Stimulated activated naive CD8-positive, alpha-beta T cell treated with anti-CD3 and anti-CD28 coated beads, Interleukin-15, Interleukin-2, amounts not matched to agents 100 U/mL and 50 U/mL, for 24 hours (primary cell): ENCODE measurements at places on chromosomes 1 and 21.
A peak's percentile ranks its signal among the peaks of the same experiment; 100 is the strongest.

- no peak for DNase-seq
Observed at GRCh38 chr21:41429305-41429704, 3.3 kb downstream of the MX1 start.

- peak; percentile 89 for DNase-seq
Observed at GRCh38 chr1:160830321-160831153, 32.1 kb downstream of the CD244 start.

DNA sequence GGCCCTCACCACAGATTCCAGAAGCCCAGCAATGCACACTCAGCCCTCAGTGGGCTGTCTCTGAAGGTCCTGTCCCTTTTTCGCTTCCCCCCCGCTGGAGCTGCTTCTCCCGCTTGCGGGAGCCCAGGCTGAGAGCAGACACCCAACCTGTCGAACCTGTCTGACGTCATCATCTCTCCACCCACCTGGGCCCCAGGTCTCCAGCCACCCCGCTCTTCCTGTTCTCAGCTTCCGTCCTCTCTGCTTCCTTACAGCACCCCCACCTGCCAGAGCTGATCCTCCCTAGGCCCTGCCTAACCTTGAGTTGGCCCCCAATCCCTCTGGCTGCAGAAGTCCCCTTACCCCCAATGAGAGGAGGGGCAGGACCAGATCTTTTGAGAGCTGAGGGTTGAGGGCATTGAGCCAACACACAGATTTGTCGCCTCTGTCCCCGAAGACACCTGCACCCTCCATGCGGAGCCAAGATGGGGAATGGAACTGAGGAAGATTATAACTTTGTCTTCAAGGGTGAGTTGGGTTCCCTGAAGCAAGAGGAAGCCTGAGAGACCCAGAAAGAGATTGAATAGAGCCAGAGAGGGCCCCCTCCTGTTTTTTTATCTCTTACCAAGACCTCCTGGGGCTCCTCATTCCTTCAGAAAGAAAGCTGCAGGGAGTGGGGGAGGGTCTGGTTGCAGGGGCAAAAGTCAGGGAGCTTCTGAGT, at the start of gene RAB25:
Gene RAB25, plus strand, starts transcription at position 224 of the 700 bp plus-strand sequence. Its CDS starts 241 bp downstream, at position 465.
- DNase-seq = no peak

- DNase-seq = no peak
Observed at GRCh38 chr1:14977338-14977931, 176.1 kb upstream of the TMEM51 start.

DNA sequence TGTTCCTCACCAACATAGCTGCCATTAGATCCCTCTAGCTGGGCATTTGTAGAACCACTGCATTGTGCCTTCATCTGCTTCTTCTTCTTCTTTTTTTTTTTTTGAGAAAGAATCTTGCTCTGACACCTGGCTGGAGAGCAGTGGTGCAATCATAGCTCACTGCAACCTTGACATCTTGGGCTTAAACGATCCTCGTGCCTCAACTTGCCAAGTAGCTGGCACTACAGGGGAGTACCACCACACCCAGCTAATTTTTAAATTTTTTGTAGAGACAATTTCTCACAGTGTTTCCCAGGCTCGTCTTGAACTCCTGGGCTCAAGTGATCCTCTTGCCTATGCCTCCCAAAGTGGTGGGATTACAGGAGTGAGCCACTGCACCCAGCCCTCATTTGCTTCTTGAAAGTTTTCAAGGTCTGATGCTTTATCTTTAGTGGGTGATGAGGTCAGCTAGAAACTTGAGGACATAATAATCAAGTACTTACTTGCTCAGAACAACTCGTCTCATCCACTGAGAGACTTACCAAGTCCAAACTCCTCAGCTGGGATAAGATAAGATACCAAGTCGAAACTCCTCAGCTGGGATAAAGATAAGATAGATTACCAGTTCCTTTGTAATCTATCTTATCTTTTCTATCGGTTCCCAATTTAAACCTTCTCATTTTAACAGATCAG, 71.5 kb downstream of the MACF1 start:
- no peak for DNase-seq

GRCh38 chr1:240404286-240404685, 207.7 kb downstream of the GREM2 start:
- no peak for DNase-seq

DNA sequence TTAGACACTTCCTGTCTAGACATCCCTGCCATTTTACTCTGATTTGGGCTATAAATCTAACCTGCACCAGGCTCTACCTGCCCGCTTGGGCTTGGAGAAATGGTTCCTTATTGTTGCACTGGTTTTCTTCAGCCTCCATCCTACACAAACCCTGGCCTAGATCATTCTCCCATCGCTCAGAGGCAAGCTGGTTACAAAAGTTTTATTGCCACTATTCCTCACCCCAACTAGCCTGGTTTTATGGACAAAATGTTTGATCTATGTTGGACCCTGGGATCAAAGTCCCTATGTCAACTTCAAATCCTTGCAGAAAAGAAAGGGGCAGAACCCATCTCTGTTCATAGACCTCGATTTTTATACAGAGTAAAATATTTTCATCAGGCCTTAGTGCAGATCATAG, 31.5 kb upstream of the MTF2 start:
- no peak for DNase-seq

DNA sequence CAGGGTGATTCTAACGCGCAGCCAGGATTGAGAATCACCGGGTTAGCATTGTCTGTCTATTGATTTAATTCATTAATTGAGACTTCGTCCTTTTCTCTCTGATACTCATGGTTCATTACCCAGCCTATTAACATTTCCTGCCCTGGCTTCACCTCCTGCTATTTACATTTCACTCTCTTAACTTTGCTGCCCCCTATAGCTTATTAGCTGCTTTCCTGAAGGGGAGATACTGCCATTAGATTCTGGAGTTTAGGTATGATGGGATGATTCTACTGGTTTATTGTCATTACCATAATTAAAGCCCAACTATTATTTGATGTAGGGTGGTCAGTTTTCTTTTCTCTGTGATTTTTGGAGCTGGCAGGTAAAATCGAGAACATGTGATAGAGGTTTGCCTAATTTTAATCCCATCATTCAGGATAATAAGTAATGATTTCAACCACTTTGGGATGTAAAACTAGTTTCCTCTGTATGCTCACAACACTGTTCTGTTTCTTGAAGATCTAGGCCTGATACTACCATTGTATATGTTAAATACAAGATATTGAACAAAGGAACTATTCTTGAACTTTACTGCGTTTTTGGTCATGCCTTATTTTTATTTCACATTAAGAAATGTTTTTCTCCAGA, 6.4 kb downstream of the PPP2R5A start:
- DNase-seq = no peak

GRCh38 chr1:175604039-175604941, 139.1 kb downstream of the TNR start:
- no peak for DNase-seq

- DNase-seq = peak; percentile 44
Observed at GRCh38 chr1:161258439-161259344, at the start of gene PCP4L1. TSS of gene PCP4L1 (plus strand) at chr1:161258745. CDS start at chr1:161258975, 230 bp downstream.

- no peak for DNase-seq
Observed at GRCh38 chr1:242641461-242641860, 117.0 kb upstream of the PLD5 start.

- no peak for DNase-seq
Observed at GRCh38 chr1:61004262-61005003, 77.9 kb upstream of the NFIA start.

DNA sequence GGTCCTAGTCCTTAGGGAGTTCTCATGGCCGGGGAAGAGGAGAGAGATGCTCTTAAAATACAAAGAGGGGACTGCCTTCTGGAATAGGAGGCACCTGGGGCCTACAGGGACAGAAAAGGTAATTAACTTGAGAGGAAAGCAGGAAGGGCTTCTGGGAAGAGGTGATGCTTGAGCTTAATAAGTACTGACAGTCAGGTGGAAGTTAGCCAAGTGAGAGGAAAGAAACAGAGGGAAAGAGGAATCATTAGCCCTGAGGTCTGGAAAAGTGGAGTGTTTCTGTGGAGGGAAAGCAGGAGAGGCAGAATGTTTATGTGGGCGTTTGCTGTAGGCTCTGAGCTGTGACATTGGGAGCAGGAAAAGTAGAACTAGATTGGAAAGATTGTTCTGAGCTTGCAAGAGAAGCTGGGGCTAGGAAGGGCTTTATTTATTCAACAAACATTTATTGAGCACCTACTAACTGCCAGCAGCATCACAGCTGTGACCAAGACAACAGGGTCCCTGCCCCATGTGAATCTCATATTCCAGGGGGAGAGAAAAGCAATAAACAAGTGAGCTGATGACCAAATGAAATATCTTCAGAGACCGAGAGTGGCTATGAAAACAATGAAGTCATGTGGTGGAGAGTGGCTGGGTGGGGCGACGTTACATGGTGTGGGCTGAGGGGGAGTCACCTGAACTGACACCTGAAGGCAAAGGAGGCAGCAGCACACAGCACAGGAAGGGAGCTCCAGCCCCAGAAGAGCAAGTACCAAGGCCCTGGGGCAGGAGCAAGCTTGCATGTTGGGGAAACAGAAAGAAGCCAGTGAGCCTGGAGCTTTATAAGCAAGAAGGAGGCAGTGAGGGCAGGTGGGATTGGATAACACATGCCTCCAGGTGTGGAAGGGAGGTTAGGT, 4.4 kb upstream of the FNDC5 start:
- DNase-seq = no peak

DNA sequence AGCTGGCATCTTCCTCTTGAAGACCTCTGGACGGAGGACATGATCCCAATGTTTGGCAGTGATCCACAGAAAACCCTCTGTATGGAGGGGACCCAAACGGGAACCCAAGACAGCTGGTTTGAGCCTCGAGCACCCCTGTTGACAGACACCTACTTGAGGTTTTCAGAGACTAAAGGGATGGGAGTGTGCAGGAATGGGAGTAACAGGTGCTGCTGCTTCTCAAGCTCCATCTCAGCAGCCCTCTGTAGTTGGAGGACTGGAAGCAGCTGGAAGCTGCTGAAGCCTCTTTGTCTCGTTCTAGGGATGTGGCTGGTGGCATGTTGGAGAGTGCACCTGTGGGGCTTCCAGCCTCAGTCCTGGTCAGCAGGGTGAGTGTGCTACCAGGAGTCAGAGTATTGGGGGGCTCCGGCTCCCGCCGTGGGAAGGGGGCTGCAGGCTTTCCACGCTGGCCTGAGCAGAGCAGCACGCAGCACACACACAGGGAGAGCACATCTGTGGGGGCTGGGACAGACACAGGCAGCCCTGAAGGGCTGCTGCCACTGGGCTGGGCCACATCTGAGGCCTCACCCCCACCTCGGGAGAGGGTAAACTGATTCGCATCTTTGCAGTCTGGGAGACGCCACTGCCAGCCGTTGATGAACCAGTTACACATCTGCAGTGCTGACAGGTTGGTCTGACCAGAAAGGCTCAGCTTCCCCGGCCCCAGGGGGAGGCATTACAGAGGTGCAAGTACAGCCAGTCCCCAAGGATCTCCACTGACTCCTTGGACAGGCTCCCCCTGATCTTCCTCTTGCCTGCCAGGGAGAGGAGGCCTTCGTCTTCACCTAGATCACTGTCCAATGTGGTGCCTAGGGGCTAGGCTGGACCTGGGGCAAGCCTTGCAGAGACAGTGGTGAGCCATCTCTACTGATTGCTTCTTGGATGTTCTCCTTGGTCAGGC, 56.6 kb downstream of the ADSS2 start:
- no peak for DNase-seq

DNA sequence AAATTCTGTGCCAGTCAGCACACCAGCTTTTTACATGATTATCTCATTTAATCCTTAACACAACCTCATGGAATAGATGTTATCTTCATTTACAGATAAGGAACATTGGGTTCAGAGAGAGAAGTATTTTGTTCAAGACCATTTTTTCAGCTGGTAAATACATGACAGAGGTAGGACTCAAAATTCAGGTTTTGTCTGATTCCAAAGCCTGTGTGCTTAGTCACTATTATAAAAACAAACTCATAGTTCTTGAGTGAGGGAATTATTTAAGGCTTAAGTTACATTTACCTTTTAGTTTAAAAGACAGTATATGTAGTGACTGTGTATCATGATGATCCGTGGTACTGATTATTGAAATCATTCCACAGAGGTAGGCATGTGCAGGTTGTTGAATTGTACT, 125.2 kb downstream of the MAGI3 start:
- DNase-seq = no peak

DNA sequence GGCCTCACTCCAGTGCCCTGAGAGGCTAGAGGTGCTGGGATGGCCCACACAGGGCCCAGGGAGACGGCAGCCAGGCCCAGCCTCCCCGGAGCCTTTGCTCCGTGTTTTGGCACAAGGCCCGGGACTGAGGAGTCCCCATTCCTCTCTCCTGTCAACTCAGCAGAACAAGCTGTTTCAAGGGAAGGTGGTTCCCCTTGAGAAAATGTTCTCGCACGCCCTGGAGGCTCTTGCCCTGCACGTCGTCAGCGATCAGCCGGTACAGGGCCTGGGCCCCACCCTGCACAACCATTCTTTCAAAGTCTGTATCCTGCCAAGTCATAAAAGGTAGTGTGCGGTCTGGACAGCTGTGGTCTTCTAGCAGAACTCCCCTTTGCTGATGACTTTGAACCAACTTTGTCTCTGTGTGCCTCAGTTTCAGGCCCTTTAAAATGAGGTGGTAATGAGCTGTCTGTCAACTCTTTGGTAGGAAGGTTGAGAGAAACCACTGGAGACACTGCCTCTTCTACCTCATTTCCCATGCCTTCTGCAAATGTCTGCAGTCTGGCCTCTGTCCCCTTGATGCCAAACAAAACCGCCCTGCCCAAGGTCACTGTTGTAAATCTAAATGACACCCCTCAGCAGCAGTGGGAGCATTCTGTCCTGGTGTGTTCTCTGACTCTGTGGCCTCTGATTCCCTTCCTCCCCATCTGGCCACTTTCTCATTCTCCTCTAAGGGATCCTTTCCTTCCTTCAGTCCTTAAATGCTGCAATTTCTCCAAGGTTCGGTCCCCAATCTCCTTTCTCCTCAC, 138.6 kb upstream of the JUN start:
- peak; percentile 57 for DNase-seq
